ENCODE measurements at places on chromosomes 4 and X.

DNA sequence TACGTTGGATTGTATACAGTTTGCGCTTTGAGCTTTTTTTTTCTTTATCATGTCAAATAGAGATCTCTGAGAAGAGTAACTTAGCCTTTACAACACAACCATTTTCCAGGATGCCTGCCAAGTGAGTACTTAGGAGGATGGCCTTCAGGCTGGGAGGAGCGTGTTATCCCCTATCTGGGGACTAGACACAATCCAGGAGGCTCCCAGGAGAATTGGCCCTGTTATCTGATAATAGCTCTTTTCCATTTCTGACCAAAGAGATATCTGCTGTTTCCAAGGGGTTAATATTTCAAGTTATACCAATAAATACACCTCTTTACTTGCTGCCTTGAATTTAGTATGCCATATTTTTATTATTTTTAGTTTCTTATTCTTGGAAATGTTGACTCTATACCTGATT lies 169.5 kb upstream of the SMARCAD1 start:
- DNase-seq: no peak

DNA sequence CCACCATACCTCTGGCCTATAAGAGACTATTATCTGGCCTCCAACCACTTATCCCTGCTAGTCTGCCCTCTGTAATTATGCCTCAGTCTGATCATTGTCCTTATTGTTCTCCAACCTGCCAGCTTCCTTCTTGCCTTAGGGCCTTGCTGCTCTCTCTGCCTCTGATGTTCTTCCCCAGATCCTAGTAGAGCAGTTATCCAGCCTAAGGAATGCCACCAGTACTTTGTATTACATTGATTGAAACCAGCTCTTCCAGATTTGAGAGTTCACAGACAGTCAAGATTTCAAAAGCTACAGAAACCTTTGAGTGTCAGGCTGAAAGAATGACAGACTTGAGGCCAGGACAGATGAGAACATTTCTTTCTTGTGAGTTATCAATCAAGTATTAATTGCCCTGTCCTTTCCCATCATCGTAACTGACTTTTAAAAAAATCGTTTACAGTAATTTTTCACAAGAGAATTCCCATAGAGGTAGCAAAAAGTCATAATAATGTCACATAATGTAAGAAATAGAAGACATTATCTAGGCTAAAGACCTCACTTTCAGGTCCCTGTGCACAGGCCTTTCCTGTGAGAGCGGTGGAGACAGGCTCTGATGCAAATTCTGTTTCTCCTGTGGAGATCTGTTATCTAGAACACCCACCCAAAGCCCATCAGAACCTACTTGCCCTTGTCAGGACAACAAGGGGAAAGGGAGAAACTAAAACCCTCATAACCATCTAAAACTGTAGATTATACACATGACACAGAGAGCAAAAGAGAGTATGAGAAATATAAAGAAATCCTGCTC lies 64.1 kb upstream of the GUCY1A1 start:
- DNase-seq: no peak

GRCh38 chrX:16765594-16765993 lies 20.7 kb upstream of the TXLNG start:
- DNase-seq: no peak

GRCh38 chrX:115449742-115450141 lies 111.2 kb upstream of the PLS3 start:
- no peak for DNase-seq

DNA sequence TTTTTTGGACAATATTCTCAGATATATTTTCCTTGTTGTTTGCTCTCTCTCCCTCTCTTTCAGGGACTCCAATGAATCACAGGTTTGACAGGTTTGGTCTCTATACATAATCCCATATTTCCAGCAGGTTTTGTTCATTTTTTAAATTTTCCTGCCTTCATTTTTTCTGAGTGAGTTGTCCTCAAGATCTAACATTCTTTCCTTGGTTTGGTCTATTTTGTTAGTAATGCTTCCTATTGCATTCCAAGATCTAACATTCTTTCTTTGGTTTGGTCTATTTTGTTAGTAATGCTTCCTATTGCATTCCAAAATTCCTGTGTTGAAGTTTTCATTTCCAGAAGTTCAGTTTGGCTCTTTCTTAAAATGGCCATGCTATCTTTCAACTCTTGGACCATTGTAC lies 45.3 kb upstream of the ZMAT1 start:
- no peak for DNase-seq

GRCh38 chr4:166312166-166312565 lies 439.1 kb downstream of the TLL1 start:
- no peak for DNase-seq

- no peak for DNase-seq
These were observed 453.1 kb downstream of the CCSER1 start for GRCh38 chr4:90580326-90580725.

DNA sequence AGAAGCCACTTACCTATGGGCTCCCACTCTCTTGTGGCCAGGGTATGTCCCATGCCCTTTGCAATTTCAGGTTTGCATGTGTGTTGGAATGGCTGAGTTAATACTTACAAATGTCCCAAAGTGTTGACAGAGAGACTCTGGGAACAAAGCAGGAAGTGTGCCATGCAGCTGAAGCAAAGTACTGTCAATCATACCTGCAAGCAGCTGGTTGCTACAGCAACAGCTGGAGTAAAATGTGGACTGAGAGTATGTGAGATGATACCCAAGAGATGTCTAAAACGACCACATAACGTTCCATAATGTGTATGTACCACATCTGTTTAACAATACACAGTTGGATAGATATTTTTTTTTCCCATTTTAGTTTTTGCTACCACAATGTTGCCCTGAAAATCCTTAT lies 82.8 kb upstream of the CAMK2D start:
- DNase-seq: no peak

GRCh38 chrX:55907968-55908607 lies 190.5 kb downstream of the RRAGB start:
- peak; percentile 61 for DNase-seq

DNA sequence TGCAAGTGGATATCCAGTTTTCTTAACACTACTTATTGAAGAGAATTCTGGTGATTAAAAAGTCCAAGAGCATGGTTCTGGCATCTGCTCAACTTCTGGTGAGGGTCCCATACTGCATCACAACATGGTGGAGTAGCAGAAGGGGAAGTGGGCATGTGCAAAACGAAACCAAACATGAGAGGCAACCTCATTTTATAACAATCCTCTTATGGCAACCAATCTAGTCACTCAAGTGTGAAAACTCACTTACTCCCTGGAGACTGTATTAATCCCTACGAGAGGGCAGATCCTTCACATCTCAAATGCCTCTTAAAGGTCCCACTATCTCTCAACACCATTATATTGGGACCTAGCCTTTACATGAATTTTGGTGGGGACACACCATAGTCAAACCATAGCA lies 55.4 kb upstream of the TRO start:
- DNase-seq: no peak

GRCh38 chr4:48913346-48913745 lies 6.8 kb upstream of the OCIAD2 start:
- no peak for DNase-seq

GRCh38 chr4:78683352-78683751 lies 92.8 kb upstream of the BMP2K start:
- DNase-seq: no peak

DNA sequence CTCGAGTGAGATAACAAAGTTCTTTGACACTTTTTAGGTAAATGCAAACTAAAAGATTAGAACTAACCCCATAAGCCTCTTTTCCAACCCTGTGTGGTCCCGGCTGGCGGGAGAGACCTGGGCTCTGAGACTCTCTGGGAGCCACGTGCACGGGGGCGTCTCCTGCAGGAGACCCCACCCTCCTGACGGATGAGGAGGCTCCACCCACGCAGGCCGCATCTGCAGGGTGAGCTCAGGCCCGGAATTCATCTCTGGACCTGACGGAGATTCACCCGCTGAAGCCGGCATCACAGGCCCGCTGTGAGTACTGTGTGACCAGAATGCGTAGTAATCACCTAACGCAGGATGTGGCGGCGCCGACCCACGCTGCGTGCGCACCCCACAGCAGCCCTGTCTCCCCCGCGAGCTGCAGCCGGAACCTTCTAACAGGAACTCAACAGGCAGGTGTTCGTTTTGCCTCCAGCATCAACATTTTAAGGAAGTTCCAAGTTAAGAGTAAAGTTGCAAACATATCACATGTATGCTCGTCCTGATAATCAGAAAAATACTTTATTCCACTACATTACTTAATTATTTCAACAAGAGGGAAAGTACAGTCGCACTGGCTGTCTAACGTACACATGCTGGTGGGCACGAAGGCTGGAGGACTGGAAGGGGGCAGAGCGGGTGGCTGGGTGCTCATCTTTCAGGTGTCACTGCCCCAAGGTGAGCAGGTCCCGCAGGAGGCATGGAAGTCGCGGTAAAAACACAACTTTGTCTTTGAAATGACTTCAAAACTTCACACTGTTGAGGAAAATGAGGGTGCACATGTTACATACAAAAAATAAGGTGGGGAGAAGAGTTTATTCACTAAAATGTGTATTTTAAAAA lies 44.5 kb downstream of the FGFRL1 start:
- no peak for DNase-seq

GRCh38 chr4:14853176-14853943 lies 148.9 kb upstream of the CPEB2 start:
- DNase-seq: no peak

GRCh38 chr4:9901257-9901656 lies 119.8 kb downstream of the DRD5 start:
- DNase-seq: no peak

DNA sequence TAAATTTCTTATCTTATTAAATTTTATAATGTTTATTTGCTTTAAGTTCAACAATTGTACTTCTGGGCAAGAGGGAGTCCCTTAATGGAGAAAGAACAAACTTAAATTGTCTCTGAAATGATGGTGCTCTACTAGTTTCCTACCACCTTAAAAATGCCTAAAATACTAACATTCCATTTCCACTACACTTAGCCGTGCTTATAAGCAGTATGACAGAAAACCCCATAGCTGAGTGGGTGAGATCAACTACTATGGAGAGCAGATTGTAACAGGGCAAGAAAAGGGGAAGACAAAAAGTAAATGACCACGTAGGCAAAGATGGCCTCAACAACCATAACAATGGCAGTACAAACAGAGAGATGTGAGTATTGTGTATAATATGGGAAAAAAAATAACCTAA lies 35.0 kb downstream of the RFC1 start:
- no peak for DNase-seq

DNA sequence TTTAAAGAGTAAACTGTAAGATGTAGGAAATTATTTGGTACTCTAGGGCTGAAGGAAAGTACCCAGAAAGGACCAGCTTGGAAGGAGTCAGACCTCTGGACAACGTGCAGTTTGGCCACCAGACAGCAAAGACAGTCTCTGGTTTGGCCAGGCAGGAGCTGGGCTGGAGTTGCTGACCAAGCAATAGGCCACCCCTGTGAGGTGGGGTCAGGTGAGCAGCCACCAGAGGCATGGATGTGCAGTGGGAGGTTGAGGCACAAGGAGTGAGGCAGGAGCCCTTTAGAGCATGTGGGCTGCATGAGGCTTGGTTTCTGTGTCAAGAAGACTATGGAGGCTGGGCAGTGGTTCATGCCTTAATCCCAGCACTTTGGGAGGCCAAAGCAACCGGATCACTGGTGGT lies 17.7 kb upstream of the MRFAP1 start:
- DNase-seq: no peak

- DNase-seq: no peak
These were observed 74.0 kb downstream of the FAM53A start for GRCh38 chr4:1609901-1610790.

Data from nephron progenitor cell (in vitro differentiated cells).